Germinal center (tissue), 1 donor: ENCODE measurements at places on chromosomes 12 and 14.
A peak's percentile ranks its signal among the peaks of the same experiment; 100 is the strongest.

DNA sequence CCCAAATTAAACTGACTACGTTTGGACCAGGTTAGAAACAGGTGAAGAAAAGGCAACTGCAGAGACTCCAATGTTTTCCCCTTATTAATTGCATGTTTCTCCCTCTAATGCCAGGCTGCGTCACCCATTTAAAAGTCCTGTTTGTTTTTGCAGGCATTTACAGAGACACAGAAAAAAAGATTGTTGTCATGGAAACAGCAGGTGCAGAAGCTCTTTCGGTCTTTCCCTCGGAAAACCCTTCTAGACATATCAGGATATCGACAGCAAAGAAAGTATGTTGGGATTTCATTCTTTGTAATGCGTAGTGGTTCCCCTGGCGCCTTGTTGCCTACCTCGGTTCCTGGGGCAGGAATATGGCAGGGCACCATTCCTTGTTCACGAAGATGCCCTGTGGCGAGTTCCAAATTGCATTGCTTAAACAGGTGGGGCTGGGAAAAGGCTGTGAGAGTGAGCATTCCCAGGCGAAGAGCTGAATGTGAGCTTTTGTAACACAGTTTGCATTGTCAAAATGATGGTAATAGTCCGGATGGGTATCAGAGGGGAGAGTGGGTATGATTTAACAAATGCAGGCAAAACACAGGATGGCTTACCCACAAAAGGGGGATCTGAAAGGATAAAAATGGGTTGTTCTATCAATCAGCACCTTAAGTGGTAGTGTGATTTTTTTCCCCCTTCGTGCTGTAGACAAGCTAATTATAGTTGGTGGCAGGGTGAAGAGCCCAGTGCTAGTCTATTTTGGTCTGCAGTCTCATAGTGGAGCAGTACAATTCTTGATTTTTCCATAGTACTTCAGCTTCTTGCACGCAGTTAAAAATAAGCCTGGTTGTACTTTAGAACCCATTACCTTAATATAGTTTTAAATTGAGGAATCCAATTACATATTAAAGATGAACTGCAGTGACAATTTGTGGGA, 132.4 kb downstream of the GCH1 start:
- DNase-seq: no peak

- DNase-seq: peak; percentile 65
Observed at GRCh38 chr12:132559652-132560363, 50.6 kb downstream of the LRCOL1 start.

- DNase-seq: no peak
Observed at GRCh38 chr14:67411820-67412421, at the start of gene PLEK2. Gene PLEK2 (minus strand): TSS chr14:67412165. CDS start chr14:67412059, 106 bp downstream.

DNA sequence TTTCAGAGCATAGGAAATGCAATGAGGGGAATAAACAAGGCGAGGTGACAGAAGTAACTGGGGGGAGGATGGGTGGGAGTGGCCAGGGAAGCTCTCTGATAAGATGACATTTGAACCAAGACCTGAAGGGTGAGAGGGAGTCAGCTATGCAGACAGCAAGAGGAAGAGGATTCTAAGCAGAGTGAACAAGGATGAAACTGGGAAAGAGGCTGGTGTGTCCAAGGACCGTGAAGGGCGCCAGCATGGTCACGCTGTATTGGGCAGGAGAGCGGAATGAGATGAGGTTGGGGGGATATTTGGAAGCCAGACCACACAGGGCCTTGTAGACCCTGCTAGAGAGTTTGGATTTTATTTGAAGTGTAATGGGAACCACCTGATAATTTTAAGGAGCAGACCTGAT, 10.5 kb upstream of the PPP1R1A start:
- DNase-seq: no peak

GRCh38 chr14:60677701-60678100, 28.4 kb upstream of the SIX1 start:
- DNase-seq: no peak

- DNase-seq: peak; percentile 60
Observed at GRCh38 chr12:89353188-89353822, 1.0 kb upstream of the DUSP6 start.

DNA sequence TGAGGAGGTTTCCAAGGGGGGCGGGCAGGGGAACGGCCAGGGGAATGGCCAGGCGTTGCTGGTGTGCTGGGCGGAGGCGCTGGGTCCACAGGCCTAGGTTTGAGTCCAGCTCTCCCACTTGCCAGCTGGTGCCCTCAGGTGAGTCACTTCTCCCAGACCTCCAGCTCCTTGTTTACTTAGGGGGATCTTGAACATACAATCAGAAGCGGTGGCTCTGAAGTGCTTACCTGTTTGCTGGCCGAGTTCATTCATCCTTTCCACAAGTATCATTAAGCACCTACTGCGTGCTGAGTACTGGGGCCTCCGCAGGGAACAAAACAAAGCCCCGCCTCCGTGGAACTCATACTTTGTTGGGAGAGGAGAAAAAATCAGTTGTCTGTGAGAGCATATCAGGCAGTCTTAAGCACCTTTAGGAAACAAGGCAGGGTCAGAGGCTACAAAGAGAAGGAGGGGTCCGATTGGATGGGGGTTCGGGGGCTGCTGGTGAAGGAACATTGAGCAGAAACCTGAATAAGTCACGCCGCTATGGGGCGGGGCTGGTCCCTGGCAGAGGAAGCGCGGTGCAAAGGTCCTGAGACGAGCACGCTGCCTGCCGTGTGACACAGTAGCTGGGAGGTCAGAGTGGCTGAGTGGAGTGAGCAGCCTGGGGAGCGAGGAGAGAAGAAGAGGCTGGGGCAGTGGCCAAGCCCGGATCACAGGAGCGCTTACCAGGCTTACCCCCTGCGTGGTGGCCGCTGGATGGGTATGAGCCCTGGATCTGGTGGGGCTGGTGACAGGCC, 15.1 kb downstream of the MVK start:
- DNase-seq: no peak

DNA sequence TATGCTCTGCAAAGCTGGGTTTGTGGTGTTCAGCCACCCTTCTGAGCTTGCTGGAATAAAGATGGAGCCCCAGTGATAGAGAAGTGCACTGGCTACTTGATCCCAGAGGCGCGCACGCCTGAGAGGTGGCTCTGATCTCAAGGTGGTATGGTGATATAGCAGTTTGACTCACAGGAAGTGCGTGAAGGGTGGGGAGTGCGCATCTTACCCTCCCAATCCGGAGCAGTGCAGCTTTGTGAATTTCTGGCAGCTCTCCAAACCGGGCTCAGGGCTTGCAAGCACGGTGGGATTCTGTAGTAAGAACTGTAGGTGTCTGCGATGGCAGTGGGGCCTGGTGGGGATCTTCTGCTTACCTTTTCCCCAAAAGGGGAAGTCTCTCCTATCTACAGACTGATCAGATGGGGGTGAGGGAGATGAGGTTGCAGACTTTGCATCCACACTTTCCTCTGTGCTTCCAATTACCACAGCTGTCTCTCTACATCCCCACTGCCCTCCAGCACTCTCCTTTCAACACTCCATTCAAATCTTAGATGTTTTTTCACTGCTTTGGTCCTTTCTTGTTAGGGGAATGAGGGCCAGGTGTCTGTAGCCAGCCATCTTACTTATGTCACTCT, 197.4 kb upstream of the SLC38A2 start:
- DNase-seq: no peak

DNA sequence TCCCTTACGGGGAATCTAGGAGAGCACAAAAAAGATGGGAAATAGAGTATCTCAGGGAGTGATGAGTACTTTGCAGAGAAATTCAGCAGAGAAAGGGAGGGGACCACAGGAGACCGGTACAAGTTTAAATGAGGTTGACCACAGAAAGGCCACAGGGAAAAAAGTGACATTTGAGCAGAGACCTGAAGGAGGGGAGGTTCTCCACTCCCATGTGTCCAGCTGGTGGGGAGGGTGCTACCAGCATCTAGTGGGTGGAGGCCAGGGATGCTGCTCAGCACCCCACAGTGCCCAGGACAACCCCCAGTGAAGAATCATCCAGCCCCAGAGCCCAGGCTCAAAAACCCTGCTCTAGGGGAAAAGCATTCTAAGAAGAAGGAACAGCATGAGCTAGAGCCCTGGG, 34.6 kb downstream of the TESC start:
- no peak for DNase-seq

- peak; percentile 83 for DNase-seq
Observed at GRCh38 chr12:122835750-122836026, 431 bp downstream of the HIP1R start.

DNA sequence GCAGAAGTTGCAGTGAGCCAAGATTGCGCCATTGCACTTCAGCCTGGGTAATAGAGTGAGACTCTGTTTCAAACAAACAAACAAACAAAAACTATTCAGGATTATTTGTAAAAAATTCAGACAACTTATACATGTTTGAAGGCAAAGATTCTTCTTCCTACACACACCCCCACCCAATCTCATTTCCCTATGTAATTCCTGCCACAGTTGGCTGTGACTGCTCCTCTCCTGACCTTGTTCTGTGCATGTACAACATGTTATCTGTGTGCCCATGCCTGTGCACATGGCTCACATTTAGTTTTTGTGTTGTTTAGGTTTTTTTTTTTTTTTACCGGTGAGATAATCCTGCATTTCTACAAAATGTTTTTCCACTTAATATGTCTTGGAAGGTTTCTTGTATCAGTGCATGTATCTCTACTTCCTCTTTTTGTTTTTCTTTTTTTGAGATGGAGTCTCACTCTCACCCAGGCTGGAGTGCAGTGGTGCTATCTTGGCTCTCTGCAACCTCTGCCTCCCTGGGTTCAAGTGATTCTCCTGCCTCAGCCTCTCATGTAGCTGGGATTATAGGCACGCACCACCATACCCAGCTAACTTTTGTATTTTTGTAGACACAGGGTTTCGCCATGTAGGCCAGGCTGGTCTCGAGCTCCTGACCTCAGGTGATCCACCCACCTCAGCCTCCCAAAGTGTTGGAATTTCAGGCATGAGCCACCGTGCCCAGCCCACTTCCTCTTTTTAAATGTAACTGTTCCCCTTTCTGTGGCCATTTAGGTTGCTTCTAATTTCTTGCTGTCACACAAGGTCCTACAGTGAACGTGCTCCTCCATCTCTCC, 8.7 kb downstream of the CFAP251 start:
- no peak for DNase-seq

DNA sequence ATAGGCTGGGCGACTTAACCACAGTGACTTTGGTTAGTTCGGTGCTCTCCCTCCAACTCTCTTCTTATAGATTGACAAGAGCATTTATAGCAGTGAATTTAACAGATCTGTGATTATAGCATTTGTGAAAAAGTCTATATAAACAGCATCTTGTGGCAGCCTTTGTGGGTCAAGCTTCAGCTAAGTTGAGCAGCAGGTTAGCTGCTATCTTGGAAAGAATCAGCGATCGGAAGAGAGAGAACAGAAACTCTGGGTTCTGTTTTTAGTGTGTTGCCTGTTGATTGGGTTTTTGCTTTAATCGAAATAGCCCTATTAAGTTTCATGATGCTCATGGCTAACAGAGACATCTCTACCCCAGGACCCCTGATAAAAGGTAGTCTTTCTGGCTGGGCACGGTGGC, 20.2 kb downstream of the EVL start:
- no peak for DNase-seq

DNA sequence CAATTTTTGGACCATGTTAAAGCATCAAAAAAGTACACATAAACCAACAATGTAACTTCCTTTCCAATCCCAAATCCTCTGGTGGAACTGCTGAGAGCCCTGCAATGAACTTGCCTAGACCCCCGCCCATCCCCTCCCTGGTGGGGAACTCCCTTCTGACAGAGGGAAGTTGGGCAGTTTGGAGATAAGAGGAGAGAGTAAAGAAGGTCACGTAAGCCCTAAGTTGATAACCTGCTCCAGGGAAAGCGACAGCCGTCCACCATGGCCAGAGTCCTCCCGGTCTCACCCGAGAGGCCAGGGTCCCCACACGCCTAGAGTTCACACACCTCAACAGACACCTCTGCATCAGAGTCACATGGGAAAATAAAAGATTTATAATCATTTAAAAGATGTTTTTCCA, 138.7 kb downstream of the EGLN3 start:
- no peak for DNase-seq
